ENCODE measurements at places on chromosomes 12 and 14. TPM values are rescaled to one million over a fixed set of nuclear protein-coding genes. Genes with fewer than 3 reads are reported as not detected.

TMEM179 gene
- 0.54 TPM for total RNA-seq

CBLN3 gene
- 1.5 TPM for total RNA-seq

SLC25A47 gene
- total RNA-seq: not detected

OLR1 gene
- total RNA-seq: 0.40 TPM

PTPRB gene
- total RNA-seq: 1.6 TPM

HHIPL1 gene
- total RNA-seq: 0.24 TPM

OTX2 gene
- not detected for total RNA-seq

CLMN gene
- 5.5 TPM for total RNA-seq

INSM2 gene
- total RNA-seq: not detected

ADGRD1 gene
- total RNA-seq: 0.50 TPM

MON2 gene
- total RNA-seq: 13.5 TPM

EDDM3A gene
- not detected for total RNA-seq

CIDEB gene
- 0.12 TPM for total RNA-seq

KRT79 gene
- total RNA-seq: not detected

OR4N2 gene
- not detected for total RNA-seq

MYBPC1 gene
- not detected for total RNA-seq

B3GNT4 gene
- total RNA-seq: 1.4 TPM

GRIN2B gene
- total RNA-seq: 4.5 TPM

FOXN4 gene
- not detected for total RNA-seq

DLGAP5 gene
- total RNA-seq: 33.1 TPM

CYP46A1 gene
- 0.19 TPM for total RNA-seq

PLA2G1B gene
- total RNA-seq: not detected
